Stimulated activated CD8-positive, alpha-beta memory T cell treated with anti-CD3 and anti-CD28 coated beads, Interleukin-7, amount 100 ng/mL, for 4 hours (primary cell): ENCODE measurements at places on chromosomes 12 and 14.

DNA sequence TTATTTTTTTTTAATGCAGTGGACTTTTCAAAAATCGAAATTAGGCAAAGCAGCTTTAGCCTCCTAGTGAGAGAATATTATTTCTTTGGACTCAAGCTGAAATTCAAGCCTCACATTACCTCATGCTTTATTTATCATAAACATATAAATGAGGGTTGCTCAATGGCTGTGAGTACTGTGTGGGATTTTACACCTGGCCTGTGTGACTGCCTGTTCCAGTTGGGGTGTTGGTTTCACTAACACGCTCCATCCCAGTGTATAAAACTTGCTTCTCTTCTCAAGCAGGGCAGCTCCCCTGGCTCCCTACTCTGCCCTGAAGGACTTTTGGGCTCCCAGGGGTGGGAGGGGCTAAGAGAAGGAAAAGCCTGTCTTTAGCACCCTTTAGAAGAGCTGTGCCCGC is 15.0 kb downstream of the ANKLE2 start:
- DNase-seq = no peak

- DNase-seq = peak; percentile 35
Measured at GRCh38 chr14:106564058-106564643, 1037.8 kb downstream of the TMEM121 start.

GRCh38 chr14:91897106-91897701 is 29.9 kb upstream of the TC2N start:
- DNase-seq = no peak

DNA sequence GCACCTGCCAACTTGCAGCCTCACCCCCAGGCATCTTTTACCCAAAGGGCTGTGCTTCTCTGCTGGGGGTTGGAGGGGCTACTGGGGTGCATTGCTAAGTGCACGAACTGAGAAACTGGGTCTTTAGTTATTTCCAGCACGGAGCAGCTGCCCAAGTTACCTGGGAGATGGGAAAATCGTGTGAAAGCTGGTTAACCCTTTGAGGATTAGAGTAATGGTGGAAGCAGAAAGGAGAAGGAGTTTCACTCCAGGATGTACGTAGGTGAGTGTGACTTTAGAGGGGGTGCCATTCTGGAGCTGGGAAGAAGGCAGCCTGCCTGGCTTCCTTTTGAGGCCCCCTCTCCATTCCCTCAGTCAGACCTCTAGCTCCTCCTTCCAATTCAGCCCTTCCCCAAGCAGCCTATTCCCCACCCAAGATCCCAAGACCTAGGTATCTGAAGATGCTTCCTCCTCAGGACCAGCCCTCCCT is 1.0 kb upstream of the ADCY6 start:
- no peak for DNase-seq

- DNase-seq = no peak
Measured at GRCh38 chr12:124517260-124518050, 50.0 kb downstream of the NCOR2 start.

DNA sequence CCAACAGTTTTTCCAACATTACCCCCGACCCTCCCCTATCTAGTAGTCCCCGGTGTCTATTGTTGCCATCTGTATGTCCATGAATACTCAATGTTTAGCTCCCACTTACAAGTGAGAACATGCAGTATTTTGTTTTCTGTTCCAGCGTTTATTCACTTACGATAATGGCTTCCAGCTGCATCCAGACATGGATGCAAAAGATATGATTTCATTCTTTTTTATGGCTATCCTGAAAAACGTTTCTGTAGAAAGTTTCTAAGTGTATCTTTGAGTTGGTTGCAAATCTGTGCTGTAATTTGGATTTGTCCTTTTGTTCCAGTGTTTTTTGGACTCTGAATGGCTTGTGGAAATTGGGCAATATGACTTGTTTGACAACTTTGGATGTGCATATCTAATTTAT is 11.7 kb downstream of the SP1 start:
- DNase-seq = no peak

GRCh38 chr12:6647083-6647604 is at the start of gene ACRBP:
Gene ACRBP, minus strand, starts transcription at chr12:6647432. Its CDS starts 66 bp downstream, at chr12:6647366.
- DNase-seq = peak; percentile 23

DNA sequence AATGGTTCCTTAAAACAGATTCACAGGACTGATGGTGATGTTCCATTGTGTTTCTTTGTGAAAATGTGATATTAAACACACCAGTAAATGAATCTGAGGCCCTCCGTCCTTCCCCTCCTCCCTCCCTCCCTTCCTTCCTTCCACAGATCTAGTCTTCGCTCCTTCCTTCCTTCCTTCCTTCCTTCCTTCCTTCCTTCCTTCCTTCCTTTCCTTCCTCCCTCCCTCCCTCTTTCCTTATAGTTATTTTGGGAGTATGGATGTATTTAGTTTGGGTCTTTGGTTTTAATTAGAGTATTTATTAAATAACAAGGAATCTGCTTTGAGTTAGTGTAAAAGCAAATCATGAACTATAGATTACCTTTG is 410.8 kb downstream of the PCNX1 start:
- no peak for DNase-seq

GRCh38 chr12:107223821-107224220 is 130.5 kb upstream of the CRY1 start:
- DNase-seq = no peak
